ENCODE measurements at places on chromosomes 5 and 9.
A peak's percentile ranks its signal among the peaks of the same experiment; 100 is the strongest.

GRCh38 chr5:75048457-75048953 lies 3.9 kb downstream of the GCNT4 start:
- DNase-seq, result no peak

GRCh38 chr9:84736081-84736480 lies 66.6 kb downstream of the NTRK2 start:
- DNase-seq, result no peak

DNA sequence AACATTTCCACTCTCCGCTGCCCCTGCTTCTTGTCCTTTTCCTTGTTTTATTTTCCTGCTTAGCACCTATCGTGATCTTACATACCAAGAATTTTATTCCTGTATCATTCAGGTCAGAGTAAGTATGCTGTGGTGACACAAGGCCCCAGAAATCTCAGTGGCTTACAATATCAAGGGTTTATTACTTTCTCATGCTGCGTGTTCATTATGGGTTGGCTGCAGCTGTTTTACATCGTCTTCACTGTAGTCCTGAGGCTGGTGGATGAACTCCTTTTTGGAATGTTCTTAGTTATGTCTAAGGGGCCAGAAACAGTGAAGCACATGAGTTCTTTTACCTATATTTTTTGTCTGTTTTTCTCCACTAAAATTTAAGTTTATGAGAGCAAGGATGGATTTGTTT lies 51.2 kb downstream of the FCHO2 start:
- DNase-seq, result no peak

- DNase-seq, result no peak
These were observed 1019.5 kb upstream of the SEMA6A start for GRCh38 chr5:117594166-117594565.

DNA sequence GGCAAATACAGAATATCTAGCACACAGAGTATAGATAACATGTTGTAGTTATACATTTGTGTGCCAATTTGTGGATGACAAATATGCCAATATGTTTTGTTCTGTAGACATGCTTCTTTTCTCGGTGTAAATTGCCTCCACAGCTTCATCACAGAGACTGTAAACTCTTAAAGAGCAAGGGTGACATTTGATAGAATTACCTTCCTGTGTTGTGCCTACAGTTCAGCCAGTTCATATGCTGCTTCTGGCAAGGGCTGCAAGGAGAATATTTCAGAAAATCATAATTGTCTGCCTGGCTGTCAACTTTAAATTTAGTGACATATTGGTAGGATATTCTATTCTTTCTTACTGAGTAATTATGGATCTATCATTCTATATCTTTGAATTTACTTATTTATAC lies 155.1 kb downstream of the MAT2B start:
- DNase-seq, result no peak

GRCh38 chr5:146751781-146752401 lies 126.7 kb downstream of the PPP2R2B start:
- DNase-seq, result peak; percentile 84

DNA sequence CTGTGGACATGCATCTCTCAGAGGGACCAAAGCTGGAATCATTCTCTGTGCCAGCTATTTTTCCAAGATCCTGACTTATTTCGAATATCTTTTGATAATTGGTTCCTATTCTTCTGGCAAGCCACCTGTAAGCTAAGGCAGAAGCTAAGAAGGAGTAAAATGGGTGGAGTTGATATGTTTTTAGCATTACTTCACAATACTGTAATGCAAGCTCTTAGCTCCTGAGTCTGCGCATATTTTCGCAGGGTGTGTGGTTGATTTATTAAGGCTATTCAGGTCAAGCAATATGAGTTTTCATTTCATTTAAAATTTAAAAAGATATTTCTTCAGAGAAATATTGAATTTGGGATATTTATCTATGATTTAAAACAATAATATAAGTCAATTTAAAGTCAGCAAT lies 158.5 kb upstream of the ADAMTS16 start:
- no peak for DNase-seq

- DNase-seq, result peak; percentile 51
These were observed 40.2 kb downstream of the NAIF1 start for GRCh38 chr9:128026773-128027541.

DNA sequence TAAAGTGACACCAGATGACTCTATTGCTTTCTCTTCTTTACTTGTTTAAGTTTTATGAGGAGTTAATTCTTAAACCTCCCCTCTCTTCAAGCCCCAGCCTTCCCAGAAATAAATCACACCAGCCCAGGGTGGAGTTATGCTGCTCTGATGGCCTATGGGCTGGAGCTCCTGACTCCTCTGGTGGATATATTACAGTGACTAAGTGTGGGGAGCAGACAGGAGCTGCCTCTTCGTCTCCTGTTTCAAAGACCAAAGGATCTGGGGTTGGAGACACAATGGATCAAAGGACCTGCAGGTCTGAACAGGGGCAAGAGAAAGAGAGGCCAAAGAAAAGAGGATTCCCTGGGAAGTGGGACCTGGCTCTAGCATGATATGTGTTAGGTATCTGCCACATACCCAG lies 312.0 kb upstream of the MSX2 start:
- DNase-seq, result no peak

GRCh38 chr5:171336521-171337209 lies 27.6 kb downstream of the TLX3 start:
- peak; percentile 2 for DNase-seq

- no peak for DNase-seq
These were observed 41.1 kb downstream of the CSNK1A1 start for GRCh38 chr5:149510136-149510535.

DNA sequence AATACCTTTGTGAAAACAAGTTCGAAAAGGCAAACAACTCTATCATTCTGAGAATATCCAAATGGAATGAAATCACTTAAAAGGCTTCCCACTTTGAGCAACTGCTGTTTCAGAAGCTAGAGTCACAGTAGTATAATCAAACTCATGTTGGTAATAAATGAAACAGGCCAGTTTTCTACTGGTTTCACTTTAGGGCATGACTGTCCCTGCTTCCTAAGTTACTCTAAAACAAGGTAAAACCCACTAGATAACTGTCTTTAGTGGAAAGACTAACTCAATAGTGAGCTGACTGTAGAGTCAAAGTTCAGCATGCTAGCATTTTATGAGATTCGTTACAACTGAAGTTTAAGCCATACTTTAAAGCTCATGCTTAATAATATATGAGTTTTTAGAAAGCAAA lies 6.0 kb downstream of the CDC26 start:
- DNase-seq, result no peak
